Activated T-cell treated with anti-CD3 and anti-CD28 coated beads for 4 hours (primary cell): ENCODE measurements at places on chromosomes 2 and 18.

DNA sequence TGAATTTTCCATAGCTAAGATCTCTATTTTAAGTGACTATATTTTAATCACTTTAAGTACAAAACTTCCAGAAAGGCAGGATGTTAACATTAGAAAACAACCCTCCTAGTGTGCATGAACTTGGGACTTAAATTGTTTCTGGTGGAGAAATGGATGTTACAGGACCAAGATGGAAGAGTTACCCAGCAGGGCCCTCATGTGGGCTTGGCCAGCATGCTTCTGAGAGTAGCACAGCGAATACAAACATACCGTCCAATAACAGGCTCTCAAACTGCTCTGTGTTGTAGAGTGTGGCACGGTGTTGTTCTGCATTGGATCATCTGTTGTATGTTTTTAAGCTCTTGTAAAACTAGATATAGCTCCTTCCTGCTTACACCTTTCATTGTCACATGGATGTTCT lies 346.1 kb upstream of the SMIM21 start:
- DNase-seq, result no peak

DNA sequence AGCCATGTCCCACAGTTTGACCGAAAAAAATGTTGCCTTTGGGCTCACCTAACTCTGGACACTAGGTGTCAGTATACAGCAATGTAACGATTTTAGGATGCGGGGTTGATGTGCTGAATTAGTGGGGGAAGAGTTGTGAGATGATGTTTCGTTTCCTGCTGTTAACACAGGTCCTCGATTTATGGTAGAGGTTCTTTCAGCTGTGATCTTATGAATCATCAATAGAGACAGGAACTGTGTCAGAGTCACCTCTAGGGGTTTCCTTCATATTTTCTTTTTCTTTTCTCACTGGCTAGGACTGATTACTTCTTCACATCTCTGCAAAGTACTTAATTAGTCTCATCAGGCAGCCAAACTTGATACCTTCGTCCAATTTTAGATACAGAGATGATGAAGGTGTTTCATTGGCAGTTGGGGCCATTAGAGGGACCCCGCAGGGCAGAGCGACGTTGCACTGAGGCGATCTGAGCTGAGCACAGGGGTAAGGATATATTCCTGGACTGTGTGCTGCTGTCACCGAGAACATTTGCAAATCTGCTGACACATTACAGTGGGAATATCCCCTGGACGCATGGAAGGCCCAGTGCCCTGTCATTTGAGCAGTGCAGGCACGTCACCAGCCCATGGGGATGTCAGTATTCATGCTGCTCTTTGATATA lies 10.2 kb upstream of the MMADHC start:
- peak; percentile 33 for DNase-seq

DNA sequence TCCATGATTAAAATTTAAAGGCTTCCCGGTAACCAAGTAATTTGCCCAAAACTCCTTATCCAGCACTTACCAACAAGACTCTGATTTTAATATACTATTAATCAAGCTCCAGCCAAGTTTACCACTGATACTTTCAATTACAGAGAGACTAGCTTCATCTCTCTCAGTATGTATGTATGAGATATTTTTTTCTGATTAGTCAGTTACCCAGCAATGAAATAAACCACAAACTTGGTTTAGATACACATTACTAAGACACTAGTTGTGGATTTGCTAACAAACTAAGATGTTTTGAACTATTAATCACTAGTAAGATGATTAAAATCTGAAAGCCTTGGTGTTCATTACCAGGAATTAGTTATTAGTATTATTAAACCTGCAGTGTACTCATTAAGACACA lies 1272.2 kb upstream of the ACVR2A start:
- DNase-seq, result no peak

- DNase-seq, result no peak
Measured at GRCh38 chr2:56185101-56185581, 1.4 kb downstream of the CCDC85A start.

DNA sequence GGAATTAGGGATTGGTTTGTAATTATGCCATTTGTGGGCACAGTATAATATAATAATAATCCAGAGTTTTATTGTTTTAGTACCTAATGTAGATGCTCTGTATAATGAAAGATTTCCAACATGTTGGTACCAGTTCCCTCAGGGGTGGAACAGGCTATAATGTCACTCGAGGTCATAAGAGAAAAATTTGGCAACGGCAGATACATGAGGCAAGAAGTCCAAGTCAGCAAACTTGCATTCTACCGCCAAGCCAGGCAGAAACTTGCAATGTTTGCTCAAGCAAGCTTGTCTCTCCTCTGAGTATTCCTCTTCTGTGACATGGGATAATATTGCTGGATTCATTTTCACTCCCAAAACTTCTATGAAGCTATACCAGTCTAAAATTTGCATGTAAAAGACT lies 520.0 kb upstream of the SALL3 start:
- DNase-seq, result no peak

- DNase-seq, result no peak
Measured at GRCh38 chr18:33755931-33756560, 178.0 kb downstream of the ASXL3 start.

DNA sequence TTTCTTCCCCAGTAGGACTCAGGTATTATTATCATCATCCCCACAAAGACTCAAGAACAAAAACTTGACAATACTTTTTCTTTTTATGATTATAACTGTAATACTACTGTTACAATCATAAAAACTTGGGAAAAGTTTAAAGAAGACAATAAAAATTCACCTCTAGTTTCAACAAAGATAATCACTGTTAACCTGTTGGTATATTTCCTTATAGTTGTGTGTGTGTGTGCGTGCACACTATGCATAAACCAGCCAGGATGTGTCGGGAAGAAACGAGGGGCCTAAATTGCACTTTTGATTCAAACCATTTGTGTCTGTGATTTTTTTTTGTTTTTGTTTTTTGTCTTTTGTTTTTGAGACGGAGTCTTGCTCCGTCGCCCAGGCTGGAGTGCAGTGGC lies 233.0 kb downstream of the TPGS2 start:
- DNase-seq, result no peak

GRCh38 chr2:36811071-36811470 lies 114.6 kb downstream of the VIT start:
- no peak for DNase-seq

GRCh38 chr2:118882693-118883336 lies 35.4 kb upstream of the EN1 start:
- peak; percentile 48 for DNase-seq

- DNase-seq, result no peak
Measured at GRCh38 chr2:3302751-3303582, 74.7 kb downstream of the EIPR1 start.

DNA sequence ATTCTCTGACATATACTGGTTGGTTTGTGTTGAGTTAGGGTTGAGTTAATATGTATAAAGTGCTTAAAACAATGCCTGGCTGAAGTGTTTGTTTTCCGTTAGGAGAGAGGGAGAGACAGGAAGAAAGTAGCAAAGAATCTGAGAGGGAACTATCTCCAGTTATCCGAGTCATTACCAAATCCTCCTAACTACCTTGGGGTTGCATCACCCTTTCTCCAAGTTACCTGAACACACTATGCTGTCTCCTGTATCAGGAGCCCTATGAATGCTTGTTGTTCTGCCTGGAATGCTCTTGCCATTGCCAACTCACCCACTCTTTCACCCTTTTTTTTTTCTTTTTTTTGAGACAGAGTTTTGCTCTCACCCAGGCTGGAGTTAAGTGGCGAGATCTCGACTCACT lies 47.9 kb upstream of the ITGAV start:
- DNase-seq, result no peak

DNA sequence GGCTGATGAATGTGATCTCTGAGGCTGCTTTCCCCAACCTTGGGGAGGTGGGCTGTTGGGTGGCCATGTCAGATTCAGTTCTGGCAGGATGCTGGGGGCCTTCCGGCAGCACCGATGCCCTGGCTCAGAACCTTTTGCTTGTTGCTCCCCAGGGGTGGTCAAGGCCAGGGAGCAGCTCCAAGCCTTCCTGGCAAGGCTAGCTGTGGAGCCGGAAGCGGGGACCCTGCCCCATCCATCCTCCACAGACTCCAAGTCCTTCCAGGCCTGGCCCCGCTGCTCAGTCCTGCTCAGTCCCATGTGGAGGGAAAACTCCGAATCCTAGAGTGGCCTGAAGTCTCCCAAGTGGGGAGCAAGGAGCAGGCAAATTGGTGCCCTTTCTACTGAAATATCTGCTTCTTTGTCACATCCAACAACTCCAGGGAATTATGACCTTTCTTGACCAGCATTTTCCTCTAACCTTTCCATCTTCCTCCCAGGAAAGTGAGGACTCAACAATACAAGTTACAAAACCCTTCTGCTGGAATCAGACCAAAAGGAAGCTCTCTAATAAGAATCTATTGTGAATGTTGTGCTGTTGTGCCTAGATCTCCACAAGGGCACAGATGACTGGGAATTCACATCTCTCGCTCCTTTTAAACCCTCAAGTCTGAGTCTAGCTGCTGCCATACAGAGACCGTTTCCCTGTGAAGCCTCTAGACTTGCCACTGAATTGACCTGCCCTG lies 134.0 kb downstream of the MCFD2 start:
- no peak for DNase-seq

GRCh38 chr18:32576296-32576916 lies 105.7 kb upstream of the GAREM1 start:
- no peak for DNase-seq

GRCh38 chr2:29796446-29796845 lies 124.9 kb downstream of the ALK start:
- DNase-seq, result no peak

- DNase-seq, result no peak
Measured at GRCh38 chr2:41622301-41622700, 425.5 kb upstream of the PKDCC start.

- no peak for DNase-seq
Measured at GRCh38 chr2:41884718-41885117, 163.1 kb upstream of the PKDCC start.

DNA sequence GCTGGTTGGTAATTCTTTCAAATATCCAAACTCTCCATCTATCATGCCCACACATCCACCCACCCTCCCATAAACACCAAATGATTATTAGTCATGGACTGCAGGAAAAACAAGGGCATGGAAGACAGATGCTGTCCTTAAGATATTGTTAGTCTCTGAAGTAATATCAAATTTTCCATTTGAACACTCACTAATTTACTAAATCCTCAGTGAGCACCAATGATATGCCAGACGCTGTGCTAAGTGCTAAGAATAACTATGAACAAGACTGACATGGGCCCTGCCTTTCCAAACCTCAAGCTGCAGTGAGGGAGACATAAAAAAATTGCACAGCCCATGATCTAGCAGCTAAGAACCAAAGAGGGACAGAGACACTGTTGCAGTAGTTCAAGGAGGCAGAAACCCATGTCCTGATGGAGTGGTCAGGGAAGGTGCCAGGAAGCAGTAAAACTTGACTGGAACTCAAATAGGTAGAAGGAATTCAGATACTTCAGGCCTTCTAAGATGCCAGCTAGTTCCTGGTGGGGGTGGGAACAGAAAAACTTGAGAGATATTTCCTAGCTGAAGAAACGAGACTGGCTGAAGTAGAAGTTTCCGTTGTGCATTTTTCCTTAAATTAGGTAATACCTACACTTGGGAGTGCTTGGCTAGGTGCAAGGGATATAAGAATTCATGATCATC lies 182.1 kb downstream of the OSR1 start:
- no peak for DNase-seq

DNA sequence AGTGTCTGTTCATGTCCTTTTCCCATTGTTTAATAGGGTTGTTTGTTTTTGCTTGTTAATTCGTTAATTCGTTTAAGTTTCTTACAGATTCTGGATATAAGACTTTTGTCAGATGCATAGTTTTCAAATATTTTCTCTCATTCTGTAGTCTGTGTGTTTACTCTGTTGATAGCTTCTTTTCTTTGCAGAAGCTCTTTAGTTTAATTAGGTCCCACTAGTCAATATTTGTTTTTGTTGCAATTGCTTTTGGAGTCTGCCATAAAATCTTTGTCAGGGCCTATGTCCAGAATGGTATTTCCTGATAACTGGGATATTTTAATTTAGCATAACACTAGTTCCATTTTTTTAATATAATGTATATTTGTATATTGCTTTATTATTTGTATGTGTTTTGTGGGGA lies 1380.1 kb downstream of the SUCLG1 start:
- no peak for DNase-seq

DNA sequence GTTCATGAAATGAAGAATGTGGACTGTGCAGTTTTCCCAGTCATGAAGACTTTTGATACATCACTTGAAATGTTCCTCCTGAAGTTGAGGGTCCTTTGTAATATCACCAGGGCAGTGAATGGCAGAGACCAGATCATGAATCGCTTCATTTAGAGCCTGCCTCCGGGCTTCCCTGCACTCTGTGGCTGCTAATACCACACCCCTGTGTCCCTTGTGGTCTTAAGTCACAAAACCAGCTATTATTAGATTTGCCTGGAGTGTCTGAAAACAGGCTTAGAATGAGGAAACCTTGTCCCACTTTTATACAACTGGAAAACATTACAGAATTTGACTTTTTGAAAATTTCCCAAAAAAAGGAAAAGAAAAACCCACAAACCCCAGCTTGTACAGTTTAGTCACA lies 147.9 kb downstream of the MGAT5 start:
- no peak for DNase-seq

GRCh38 chr2:50535256-50535655 lies 496.7 kb downstream of the NRXN1 start:
- no peak for DNase-seq

DNA sequence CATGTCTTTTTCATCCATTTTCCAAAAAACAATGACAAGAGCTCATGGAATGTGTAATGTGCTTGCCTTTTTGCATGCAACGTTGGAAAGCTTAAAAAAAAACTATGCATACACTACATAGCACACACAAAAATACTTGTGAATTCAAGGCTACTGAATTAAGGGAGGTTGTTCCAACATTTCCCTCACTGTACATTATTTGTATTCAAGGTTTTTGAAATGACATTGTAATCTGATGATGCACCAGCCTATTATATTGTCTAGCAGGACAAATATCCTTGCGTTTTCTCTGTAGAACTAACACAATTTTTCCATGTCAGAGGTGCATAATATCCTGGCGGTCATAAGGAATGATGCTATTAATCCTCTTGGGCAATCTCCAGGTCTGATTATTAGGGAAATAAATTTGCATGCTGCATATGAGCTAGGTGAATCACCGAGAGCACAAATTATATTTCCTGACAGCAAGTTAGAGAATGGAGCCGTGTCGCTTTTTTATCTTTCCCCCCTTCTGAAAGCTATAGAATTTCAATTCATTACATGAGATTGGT lies 836.9 kb upstream of the FANCL start:
- no peak for DNase-seq

GRCh38 chr18:51480407-51481261 lies 283.2 kb upstream of the MEX3C start:
- DNase-seq, result no peak

GRCh38 chr2:100188326-100188725 lies 45.9 kb upstream of the AFF3 start:
- DNase-seq, result no peak
